CD8-positive, alpha-beta T cell (primary cell): ENCODE measurements at places on chromosomes 11 and 22. TPM values are rescaled to one million over a fixed set of nuclear protein-coding genes. Genes with fewer than 3 reads are reported as not detected.

Gene SMIM35
- total RNA-seq: 0.11 TPM

Gene SHANK3
- total RNA-seq: not detected

Gene KCNC1
- total RNA-seq: not detected

Gene SMTNL1
- total RNA-seq: not detected

Gene CADM1
- total RNA-seq: 0.92 TPM

Gene GTF2H1
- total RNA-seq: 14.3 TPM

Gene TMEM121B
- not detected for total RNA-seq

Gene PYGM
- 4.7 TPM for total RNA-seq

Gene CASP5
- total RNA-seq: not detected

Gene OR2AG1
- not detected for total RNA-seq

Gene OR6T1
- not detected for total RNA-seq

Gene VWCE
- total RNA-seq: 1.5 TPM

Gene TRIM48
- total RNA-seq: not detected

Gene SPTBN2
- not detected for total RNA-seq

Gene MUC15
- total RNA-seq: not detected
